ENCODE measurements at places on chromosomes 13 and 19. TPM values are rescaled to one million over a fixed set of nuclear protein-coding genes. Genes with fewer than 3 reads are reported as not detected.

DNA sequence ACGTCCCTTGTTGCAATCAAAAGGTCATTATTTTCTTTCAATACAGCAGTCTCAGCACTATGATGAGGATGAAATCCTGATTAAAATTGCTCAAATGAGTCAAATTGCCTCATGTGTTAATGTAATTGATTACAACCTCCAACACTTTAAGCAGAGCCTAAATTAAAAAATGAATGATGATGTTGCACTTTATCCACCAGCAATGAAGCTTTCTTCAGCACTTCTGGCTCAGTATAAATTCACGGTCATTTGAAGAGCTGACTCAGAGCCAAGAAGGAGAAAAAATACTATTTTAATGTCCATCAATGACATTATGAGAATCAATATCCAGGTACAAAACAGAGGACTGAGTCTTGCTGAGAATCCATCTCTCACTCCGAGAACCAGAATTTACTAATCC lies 792.6 kb upstream of the ATXN8OS start:
- DNase-seq = no peak

DNA sequence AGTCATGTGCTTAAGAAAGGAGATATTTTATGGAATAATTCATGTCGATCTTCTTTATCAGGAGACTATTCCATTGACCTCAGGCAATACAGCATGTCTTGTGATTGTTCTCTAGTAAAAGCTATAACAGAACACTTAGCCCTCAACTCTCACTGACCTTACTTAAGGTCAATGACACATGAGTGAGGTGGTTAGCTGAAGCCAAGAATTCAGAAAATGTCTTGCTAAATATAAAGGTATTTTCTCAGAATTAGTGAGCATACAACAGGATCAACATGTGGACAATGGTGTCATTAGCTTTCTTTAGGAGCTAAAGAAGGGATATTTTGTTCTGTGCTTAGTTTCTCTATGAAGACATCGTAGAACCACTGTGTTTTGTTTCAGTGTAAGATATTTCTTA lies 1730.4 kb upstream of the SLC10A2 start:
- DNase-seq = no peak

DNA sequence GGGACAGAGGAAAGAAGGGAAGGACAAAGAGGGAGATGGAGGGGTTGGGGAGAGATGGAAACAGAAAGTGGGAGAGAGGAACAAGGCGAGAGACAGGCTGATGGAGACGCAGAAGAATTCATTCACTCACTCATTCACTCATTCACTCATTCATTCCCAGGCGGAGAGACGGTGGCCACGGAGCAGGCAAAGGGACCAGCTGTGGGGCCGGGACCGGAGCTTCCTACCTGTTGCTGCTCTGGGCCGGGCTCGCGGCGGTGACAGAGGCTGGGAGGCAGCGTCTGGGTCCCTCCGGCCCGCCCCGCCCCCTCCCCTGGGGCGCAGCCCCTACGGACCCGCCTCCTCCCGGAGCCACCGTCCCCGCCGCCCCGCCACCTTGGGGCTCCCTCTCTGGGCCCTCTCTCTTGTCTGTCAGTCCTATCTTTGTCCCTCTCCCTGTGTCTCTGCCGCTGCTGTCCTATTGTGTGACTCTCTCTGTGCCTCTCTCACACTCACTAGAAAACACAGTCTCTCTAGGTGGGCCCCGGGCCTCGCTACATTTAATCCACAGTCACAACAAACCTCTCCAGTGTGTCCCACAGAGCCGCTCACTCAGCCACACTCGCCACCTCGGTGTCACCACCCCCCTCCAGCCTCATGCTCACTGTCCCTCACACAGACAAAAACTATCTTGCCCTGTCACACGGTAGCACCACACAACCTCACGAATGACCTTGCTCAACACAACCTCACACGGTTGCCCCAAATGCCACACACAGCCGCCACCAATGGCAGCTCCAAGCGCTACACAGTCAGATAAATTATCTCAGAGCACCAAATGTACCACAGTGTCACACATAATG lies at the start of gene GNG8:
Gene GNG8, minus strand, starts transcription at position 283 of the 842 bp plus-strand sequence. CDS start 1,520 bp downstream, outside the sequence.
- DNase-seq = no peak

- no peak for DNase-seq
Measured at GRCh38 chr13:104408733-104409132, 1342.5 kb upstream of the SLC10A2 start.

GRCh38 chr19:16698914-16699313 lies 20.7 kb upstream of the NWD1 start:
- no peak for DNase-seq

DNA sequence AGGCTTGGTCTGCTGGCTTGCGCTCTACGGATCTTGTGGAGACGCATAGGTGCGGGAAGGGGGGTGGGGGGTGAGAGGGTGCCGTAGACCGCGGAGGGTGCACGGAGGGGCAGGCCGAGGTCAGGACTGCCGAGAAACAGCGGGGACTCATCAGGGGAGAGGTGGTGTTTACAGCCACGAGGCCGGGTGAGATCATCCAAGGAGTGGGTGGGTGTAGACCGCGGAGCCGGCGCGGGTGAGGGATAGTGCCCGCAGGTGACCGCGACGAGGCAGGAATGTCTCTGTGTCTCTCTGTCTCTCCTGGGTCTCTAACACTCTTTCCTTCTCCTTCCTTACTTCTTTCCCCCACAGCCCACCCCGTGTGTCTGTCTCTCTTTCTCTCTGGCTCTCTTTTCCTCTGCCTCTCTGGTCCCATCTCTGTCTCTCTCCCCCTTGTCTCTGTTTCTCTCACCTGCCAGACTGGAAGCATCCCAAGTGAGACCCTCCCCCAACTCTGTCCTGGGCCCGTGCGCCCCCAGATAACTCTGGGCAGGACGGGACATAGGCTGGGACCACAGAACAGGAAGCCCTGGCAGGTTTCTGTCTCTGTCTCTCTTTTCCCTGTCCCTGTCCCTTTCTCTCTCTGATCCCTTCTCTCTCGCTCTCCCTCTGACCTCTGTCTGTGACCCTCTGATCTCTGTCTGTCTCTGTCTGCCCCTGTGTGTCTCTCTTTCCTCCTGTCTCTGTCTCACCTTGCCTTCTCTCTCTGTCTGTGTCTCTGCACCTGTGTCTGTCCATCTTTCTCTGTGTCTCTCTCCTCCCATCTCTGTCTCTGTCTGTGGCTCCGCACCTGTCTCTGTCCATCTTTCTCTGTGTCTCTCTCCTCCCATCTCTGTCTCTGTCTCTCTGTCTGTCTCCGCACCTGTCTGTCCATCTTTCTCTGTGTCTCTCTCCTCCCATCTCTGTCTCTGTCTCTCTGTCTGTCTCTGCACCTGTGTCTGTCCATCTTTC lies 1.8 kb upstream of the KLK4 start:
- DNase-seq = no peak

- no peak for DNase-seq
Measured at GRCh38 chr13:50948601-50949000, 39.0 kb downstream of the RNASEH2B start.

Gene SELENOW
- total RNA-seq = 103 TPM

Gene FCAR
- not detected for total RNA-seq

Gene EPS8L1
- total RNA-seq = 2.0 TPM

Gene C5AR1
- total RNA-seq = 33.3 TPM

Gene POSTN
- total RNA-seq = 3.2 TPM

Gene RAD23A
- 136 TPM for total RNA-seq
